ENCODE measurements at places on chromosomes 4 and X.

DNA sequence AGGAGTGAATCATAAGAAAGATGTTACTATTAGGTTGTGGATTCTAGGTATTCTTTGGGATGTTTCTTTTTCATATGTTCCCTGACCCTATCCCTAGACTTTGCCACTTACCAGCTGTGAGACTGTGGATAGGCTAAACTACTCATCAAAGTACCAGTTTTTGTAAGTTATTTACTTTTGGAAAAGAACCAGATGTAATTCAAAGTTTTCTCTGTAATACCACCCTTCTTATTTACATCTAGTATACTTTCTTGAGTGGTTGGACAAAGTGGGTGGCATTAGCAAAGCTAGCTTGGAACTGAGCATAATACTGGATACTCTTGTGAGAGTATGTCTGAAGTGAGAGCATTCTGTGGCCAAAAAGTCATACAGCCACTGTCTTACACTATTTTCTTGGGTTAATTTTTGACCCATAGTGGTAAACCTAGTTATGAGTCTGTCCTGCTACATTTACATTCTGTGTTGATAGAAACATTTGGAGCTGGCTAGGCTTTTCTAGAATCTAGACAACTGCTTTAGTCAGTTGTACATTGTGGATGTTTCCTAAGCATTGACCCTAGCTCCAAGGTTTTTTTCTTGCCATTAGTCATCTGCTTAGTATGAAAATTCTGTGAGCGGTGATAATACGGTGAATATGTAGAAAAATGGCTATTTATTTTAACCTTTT, 41.7 kb downstream of the KDM6A start:
- peak; percentile 72 for DNase-seq

DNA sequence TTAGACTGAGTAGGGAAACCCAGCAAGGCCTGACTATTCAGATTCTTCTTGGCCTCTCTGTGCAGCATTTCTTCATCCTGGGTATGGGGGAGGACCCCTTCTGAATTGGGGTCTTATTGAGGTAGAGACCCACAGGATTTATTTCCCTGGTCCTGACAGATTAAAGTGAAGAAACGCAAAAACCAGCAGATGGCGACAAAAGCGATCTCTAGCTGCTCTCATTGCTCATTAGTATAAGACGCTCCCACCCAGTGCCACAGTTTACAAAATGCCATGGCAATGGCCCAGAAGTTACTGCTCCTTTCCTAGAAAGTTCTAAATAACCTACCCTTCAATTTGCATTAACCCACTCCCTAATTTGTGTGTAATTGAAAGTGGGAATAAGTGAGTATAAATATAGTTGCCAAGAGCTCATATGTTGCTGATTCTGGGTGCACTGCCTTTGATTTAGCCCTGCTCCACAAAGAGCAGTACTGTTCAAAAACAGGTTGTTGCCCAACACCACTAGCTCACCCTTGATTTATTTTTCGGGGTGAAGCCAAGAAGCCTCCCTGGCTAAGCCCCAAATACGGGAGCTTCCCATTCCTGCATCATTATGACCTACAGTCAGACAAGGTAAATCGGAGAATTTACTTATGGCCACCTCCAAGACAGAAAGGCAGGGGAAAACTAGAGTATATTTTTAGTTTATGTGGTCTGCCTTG, 3.7 kb upstream of the BEX4 start:
- peak; percentile 65 for DNase-seq

DNA sequence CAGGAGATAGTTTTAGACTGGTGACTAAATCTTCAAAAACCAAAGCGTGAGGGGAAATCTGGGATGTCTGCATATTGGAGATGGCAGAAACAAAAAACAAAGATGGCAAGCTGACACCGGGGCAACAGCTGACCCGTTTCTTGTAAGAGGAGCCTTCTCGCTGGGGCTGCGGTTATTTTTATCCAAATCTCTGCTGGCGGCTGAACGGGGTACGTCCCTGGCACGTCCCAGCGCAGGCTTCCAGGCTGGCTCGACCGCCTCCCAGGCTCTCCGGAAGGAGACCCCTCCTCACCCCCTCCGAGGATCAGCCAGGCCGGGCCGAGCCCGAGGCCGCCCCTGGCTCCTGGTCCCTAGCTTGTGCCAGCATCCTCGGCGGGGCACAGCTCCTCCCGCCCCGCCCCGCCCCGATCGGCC, 403 bp downstream of the SGCB start:
- DNase-seq = peak; percentile 39

DNA sequence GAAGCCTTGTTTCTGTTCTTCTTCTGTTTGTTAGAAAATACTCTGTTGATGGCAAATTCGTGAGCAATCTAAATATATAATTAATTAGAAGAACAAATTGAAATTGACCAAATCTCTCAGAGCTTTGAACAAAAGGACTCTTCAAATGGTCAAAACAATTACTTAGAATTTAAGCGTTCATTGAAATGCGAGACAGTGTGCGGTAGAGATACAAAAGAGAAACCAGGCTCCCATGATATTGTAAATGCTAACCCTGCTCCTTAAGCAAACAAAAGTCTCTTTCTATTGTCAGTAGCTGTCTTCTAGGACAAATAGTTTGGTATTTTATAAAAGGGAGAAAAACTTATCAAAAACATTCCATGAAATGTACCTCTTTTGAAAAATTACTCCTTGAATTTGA, 453.4 kb upstream of the MAGEB2 start:
- DNase-seq = no peak

DNA sequence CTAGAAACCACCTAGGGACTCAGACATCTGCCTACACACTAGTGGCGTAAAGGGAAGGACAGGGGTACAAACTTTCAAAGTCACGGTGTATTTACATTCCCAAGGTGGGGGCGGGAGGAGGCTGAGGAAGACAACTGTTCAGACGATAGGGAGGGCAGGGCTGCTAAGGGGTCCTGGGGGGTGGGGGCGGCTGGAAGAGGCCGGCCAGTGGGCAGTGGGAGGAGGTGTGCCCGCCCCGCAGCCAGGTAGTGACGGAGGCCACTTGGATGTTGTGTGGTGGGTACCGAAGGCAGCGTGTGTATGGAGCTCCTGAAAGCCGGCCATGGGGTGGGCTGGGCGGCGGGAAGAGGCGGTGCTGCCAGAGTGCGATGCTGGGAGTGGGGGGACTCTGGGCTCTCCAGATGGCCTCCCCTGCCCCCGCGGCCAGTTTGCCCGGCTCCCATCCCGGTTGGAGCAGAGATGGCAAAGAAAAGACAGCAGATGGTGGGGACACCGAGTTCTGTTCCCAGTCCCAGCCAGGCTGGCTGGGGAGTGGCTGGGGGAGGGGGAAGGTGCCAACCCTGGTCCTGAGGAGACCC, 24.2 kb downstream of the L1CAM start:
- no peak for DNase-seq

GRCh38 chr4:184506527-184507121, 32.3 kb upstream of the IRF2 start:
- DNase-seq = no peak

- no peak for DNase-seq
Observed at GRCh38 chrX:117895418-117895817, 221.2 kb downstream of the KLHL13 start.

DNA sequence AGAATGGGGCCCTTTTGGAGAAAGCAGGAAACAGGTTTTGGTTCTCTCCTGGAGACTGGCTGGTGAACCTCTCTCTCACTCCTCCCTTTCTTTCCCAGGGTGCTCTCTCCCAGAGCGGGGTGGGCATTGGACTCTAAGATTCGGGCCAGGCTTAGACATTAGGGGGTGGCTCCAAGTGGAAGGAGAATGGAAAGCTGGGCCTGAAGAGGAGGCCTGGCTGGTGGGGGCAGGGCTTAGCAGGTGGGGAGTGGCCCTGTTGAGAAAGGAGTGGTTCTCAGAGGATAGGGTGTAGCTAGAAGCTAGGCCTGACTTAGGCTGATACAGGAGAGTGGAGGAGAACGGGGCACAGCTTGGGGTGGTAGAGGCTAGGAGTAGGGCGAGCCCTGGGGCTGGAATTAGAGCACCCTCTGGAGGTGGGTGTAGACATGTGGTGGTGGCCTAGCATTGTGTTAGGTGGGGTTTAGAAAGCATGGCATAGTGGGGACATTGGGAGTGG, 5.7 kb downstream of the PLP2 start:
- no peak for DNase-seq

DNA sequence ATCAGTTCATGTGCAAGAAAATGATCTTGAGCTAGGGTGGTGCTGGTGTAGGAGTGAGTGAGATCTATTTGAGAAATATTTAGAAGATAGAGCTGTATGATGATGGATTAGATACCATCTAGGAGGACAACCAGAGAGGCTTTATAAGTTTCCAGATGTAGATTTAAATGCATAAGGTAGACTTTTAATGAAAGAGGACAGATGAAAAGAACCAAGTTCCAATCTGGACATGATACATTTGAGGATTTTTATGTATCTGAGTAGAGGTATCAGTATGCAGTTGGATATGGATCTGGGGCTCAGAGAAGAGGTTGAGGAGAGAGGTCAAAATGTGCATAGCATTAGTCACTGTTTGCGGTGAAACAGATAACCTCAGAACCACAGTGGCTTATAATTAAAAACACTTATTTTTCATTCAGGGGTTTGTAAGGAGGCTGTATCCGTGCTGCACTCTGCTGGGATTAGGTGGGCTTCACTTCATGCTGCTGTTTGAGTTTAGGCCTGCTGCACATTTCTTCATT, 348.7 kb downstream of the BMPR1B start:
- no peak for DNase-seq

DNA sequence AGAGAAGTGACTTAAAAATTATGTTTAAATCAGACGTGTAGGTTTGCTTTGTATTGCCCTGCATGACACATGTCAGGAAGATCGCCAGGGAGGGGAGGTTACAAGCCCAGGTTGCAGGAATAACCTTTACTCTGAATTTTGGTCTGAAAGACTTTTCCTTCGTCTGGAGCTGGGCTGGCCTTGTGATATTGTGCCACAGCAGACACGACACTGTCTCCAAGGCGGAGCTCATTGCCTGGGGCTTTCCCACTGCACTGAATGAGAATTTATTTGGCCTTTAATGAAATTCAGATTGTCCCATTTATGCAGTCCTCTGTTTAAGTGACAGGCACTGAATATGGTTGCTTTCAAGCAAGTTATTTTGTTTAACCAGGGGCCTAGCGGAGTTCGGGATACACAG, 45.1 kb downstream of the RHOH start:
- no peak for DNase-seq

DNA sequence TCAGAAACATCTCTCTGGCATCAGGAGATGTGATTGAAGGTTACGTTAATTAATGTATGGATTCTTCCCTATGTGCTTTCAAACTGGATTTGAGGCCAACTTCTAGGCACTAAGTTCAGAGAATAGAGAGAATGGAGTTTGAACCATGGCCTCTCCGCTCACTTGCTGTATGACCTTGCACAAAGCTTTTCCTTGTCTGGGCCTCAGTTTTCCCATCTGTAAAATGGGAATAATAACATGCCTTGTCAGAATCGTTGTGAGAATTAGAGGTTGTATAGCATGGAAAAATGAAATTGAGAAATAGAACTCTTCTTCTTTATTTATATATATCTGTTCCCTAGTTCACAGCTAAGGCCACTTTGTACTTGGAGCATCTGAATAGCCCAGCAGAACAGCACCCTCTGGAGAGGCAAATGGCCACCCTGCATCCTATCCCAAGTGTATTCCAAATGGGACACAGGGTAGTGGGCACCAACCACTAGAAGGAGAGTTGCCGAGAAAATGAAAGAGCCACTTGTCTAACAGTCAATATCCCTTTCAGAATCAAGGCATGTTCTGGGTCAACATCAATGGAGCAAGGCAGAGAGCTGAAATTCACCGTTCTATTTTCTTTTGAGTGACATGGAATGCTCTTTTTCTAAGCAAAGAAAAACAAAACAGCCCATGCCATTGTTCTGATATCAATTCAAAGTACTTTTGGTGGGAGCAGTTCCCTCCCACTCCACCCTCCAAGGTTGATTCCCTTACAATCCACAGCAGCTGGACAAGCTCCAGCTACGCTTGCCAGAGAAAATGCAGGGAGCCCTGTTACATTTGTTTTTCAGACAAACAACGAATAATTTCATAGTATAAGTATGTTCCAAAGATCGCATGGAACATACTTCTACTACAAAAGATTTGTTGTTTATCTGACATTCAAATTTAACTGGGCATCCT, 23.3 kb upstream of the MTM1 start:
- DNase-seq = no peak

DNA sequence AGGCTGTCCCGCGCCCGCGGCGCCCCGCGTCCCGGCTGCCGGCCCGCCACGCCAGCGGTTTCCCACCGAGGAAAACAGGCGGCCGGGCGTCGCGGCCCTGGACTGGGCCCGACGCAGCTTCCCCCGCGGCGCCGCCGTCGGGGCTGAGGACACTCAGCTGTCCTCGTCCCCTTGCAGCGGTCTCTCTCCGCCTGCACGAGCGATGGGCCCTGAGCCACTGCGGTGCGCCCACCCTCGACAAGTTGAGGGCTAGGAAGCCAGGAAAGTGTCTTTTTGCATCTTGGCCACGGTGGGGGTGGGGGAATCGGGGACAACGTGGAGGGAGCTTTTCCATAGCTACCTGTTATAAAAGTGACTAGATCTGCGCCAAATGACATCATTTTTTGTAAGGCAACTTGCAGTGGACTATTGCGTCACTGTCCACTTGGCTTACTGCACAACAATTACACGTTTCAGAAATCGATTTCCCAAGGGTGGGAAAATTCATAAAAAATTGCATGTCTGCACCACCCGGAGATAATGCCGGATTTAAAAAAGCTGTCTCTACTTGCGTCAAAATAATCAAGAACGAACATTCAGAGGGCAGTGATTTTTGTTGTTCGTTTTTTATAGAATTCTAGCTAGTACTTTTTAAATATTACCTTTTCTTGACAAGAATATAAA, 1.1 kb downstream of the KLHL15 start:
- DNase-seq = peak; percentile 75

DNA sequence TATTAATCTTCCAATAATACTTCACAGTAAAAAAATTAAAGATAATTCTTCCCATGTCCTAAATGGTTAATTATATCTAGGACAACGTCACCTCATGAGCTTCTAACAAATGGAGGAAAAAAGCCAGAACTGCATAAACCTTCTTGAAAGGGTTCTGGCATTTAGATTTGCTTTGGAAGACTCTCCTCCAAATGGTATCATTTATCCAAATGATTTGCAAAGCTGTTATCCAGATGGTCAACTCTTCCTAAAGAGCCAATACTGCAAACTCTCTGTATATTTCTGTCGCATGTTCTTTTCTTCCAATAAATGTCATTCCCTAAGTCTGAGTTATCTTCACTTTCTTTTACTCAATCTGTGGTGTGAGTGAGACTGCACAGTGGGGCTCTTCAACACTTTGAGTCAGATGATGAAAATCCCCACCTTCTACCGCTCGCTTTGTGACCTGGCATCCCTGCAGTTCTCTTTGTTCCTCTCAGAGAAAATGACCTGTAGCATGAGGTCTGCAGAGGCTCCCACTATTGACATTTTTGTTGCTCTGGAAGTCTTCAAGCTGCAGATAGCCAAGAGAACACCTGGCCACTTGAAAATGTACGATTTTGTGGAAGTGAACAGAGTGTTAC, 52.9 kb downstream of the TMEM150C start:
- peak; percentile 28 for DNase-seq

DNA sequence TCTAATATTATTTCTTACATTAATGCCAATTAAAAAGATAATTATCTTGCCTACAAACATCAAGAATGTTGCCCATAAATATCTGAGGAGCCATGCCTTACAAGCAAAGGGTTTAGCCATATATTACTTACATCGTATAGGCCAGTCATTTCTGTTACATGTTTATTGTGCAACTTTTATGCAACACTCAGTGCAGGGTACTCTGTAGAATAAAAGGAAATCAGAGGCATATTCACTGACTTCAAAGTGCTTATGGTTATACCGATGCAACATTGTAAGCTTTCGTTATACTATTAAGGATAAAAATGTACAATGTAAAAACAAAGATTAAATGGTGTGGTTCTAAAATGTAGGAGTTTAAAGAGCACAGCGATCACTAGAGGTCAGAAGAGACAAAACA, 315.9 kb downstream of the PCDH10 start:
- DNase-seq = no peak

Data from choroid plexus epithelial cell (primary cell).